Left ventricle myocardium inferior (tissue), 1 donor: ENCODE measurements at places on chromosomes 1 and 21. TPM values are rescaled to one million over a fixed set of nuclear protein-coding genes. Genes with fewer than 3 reads are reported as not detected.

SSX2IP gene
- total RNA-seq, result 11.9 TPM

PLA2G2D gene
- not detected for total RNA-seq

NUDT4B gene
- not detected for total RNA-seq

DNALI1 gene
- 6.9 TPM for total RNA-seq

RIPK4 gene
- 0.11 TPM for total RNA-seq

ACTL8 gene
- not detected for total RNA-seq

SARS1 gene
- total RNA-seq, result 92.0 TPM

CFAP74 gene
- not detected for total RNA-seq

CREG1 gene
- 81.3 TPM for total RNA-seq

OR1C1 gene
- total RNA-seq, result not detected

DNAJC16 gene
- total RNA-seq, result 16.2 TPM

LCE1C gene
- total RNA-seq, result not detected

TEX50 gene
- not detected for total RNA-seq

TRAF5 gene
- 1.5 TPM for total RNA-seq

PADI2 gene
- total RNA-seq, result 0.49 TPM

PTGER3 gene
- total RNA-seq, result 2.6 TPM

TP53BP2 gene
- total RNA-seq, result 19.0 TPM

RNF187 gene
- total RNA-seq, result 79.5 TPM

GRCh38 chr1:19622204-19622603, 21.9 kb upstream of the NBL1 start:
- DNase-seq, result no peak

GRCh38 chr21:41761934-41762635, 4.8 kb downstream of the RIPK4 start:
- peak; percentile 25 for DNase-seq

- DNase-seq, result peak; percentile 26
Observed at GRCh38 chr1:114227059-114227458, 73.4 kb upstream of the SYT6 start.

GRCh38 chr1:170012920-170013319, 61.6 kb downstream of the KIFAP3 start:
- no peak for DNase-seq

DNA sequence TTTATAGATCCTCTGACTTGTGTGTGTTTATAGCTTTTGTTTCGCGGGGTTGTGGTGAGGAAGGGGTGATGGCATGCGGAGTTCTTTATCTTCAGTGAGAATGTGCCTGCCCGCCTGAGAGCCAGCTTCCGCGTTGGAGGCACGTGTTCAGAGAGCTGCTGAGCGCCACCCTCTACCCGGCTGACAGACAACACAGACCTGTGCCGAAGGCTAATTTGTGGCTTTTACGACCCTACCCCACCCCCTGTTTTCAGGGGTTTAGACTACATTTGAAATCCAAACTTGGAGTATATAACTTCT, 14.4 kb upstream of the CD101 start:
- no peak for DNase-seq

- DNase-seq, result no peak
Observed at GRCh38 chr1:236320671-236321070, 38.9 kb upstream of the ERO1B start.

DNA sequence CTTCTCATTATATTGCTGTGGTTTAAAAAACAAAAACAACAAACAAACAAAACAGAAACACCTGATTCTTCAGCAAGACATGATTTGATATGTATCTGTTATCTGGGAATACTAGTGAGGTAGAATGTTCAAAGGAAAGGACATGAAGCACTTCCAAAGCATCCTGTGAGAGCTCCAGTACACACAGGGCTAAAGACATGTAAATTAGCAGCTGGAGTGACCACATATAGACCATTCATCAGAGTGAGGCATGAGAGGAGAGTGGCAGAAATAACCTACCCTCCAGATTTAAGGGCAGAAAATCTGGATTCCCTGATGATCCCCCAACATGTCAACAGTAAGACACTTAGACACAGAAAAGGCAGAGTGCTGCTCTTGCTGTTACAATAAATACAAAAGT, 260.5 kb upstream of the CHRM3 start:
- DNase-seq, result no peak

- peak; percentile 41 for DNase-seq
Observed at GRCh38 chr1:236522937-236523703, 662 bp upstream of the LGALS8 start.

- no peak for DNase-seq
Observed at GRCh38 chr1:162256287-162256686, 120.4 kb downstream of the SPATA46 start.

GRCh38 chr1:101181930-101182329, 54.9 kb upstream of the S1PR1 start:
- no peak for DNase-seq

DNA sequence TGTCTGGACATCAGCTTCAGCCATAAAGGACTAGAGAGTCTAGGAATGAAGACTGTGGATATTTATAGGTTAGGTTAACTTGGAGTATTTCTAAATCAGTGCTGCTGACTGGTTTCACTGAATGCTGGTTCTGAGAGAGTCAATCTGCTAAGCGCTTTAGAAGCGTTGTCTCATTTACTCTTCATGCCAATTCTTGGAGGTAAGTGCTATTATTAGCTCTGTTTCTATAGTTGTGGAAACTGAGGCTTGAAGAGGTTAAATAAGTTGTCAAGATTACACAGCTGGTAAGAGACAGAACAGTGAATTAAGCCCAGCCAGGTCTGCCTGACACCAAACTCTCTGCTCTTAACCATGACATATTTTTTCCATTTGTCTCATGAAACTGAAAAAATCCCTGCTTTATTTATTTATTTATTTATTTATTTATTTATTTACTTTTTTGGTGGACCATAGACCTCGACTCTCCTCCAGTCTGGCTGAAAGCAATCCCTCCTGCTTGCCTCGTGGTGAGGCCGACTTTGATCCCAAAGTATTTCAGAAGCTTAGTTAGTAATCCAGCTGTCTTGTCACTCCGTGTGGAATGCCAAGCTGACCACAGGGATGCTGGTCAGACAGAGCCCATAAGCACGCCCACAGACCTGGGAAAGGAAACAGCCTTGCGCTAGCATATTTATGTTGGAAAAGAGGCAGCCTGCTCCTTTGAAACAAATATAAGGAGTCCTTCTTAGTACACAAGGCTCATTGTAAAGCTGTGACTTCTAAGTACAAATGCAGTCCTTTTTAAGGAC, 16.9 kb downstream of the NTMT2 start:
- DNase-seq, result no peak

- no peak for DNase-seq
Observed at GRCh38 chr1:2104621-2105427, 54.6 kb downstream of the PRKCZ start.

DNA sequence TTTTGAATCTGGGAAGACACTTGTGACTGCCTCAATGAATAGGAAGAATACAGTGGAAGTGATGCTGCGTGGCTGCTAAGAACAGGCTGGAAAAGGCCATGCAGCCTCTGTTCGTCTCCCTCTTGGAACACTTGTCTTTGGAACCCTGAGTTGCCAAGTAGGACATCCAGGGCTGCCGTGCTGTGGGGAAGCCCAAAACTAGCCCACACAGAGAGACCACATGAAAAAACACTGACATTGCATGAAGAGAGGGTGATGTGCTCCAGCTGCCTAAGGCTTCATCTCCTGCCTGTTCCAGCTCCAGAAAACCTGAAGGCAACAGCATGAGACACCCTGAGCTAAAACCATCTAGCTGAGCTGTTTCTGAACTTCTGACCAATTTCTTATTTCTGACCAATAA, 61.1 kb upstream of the GNG4 start:
- no peak for DNase-seq

- DNase-seq, result no peak
Observed at GRCh38 chr1:21397813-21398188, 42.1 kb upstream of the NBPF3 start.

- no peak for DNase-seq
Observed at GRCh38 chr1:58431901-58432620, 114.5 kb downstream of the OMA1 start.

DNA sequence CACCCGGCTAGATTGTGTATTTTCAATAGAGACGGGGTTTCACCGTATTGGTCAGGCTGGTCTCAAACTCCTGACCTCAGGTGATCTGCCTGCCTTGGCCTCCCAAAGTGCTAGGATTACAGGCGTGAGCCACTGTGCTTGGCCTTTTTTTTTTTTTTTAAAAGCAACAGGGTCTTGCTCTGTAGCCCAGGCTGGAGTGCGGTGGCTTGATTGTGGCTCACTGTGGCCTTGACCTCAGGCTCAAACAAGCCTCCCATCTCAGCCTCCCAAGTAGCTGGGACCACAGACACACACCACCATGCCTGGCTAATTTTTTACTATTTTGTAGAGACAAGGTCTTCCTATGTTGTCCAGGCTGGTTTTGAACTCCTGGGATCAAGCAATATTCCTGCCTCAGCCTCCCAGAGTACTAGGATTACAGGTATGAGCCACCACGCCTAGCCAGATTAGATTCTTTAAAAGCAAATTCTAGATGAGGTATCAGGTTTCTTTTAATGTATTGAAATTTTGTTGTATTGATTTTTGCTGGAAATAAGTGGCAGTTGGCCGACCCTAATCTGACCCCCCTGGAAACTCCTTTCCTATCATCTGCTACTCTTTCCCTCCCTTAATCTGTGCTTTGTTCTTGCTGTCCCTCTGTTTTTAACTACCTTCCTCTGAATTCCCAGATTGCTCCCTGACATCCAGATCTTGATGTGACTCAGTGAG, 26.6 kb downstream of the ZFYVE9 start:
- no peak for DNase-seq

DNA sequence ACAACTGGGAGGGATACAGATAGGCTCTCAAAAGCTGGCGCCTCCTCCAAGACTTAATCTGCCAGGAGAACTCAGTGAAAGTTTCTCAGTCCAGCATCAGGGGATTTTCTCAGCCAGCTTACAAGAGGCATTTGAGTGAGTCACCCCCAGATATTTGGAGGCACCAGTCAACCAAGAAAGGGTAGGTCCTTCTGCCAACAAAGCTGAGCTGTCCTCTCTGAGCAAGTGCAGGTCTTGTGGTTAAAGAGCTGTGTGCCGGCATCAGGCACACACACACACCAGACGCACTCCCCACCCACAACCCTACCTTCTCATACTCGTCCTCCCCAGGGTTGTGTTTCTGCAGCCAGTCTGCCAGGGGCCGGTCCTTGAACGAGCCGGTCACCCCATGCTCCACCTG, 27.0 kb upstream of the PPP1R15B start:
- no peak for DNase-seq

DNA sequence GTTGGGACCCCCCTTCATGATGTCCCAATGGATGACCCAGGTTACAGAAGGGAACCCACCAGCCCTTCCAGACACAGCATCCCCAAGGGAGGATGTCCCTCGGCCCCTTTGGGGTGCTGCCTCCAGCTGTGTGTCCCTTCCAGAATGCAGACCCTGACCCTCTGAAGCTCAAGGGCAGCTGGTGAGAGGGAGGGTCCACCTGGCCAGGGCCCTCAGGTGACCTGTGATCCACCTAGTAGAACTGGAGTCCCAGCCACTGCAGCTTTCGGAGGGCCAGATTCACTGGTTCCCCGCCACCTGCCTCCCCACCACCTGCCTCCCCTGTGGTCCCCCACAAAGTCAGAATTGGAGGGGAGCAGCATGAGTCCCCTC, 9.6 kb upstream of the TFF1 start:
- no peak for DNase-seq

DNA sequence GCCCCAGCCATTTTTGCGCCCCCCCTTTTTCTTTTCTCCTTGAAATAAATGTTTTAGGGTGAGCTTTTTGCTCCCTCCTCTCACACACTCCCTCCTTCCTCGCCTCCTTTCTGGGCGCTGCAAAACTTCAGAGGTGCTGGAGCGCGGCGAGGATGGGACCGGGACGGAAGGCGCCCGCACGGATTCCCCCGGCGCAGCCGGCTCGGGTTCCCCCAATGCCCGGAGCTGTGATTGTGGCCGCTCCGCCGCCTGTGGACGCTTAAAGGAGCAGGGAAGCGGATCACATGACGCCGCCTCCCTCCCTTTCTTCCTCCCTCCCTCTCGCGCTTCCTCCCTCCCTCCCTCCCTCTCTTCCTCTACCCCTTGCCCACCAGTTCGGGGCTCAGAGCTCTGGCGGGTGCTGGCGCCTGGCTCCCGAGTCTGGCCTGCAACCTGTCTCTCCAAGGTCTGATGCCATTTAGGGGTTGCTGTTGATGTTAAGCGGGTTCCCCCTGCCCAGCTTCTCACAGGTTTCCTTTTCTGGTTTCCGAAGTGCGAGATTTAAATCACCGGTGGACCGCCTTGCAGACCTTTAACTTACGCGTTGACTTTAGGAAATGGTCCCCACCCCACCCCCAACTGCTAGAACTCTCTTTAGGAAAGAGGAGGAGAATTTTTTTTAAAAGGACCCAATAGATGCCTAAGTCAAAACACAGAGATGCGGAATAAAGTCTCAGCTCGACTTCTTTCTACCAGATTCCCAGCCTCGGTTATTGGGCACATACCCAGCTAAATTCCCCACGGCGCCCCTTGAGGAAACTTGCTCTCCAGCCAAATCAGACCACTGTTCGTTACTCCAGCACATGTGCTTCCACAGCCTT, at the start of gene WLS:
TSS of gene WLS (minus strand) at position 235 of the 860 bp plus-strand sequence. CDS start at position 11, 224 bp downstream.
- peak; percentile 82 for DNase-seq

DNA sequence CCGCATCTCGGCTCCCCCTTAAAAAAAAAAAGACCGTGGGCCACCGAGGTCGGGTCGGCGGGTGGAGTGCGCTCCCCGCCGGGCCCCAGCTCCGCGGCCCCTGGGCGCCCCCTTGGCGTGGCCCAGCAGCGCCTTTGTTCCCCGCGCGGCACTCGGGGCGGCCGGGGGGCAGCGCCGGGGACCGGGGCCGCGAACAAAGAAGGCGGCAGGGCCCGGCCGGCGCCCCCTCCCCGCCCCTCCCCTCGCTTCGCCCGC, 571 bp downstream of the MARCKSL1 start:
- DNase-seq, result no peak

GRCh38 chr1:14598498-14599182, at the start of gene KAZN:
TSS of gene KAZN (plus strand) at chr1:14598685.
- peak; percentile 27 for DNase-seq

- DNase-seq, result no peak
Observed at GRCh38 chr1:19328486-19328885, 16.4 kb downstream of the SLC66A1 start.

DNA sequence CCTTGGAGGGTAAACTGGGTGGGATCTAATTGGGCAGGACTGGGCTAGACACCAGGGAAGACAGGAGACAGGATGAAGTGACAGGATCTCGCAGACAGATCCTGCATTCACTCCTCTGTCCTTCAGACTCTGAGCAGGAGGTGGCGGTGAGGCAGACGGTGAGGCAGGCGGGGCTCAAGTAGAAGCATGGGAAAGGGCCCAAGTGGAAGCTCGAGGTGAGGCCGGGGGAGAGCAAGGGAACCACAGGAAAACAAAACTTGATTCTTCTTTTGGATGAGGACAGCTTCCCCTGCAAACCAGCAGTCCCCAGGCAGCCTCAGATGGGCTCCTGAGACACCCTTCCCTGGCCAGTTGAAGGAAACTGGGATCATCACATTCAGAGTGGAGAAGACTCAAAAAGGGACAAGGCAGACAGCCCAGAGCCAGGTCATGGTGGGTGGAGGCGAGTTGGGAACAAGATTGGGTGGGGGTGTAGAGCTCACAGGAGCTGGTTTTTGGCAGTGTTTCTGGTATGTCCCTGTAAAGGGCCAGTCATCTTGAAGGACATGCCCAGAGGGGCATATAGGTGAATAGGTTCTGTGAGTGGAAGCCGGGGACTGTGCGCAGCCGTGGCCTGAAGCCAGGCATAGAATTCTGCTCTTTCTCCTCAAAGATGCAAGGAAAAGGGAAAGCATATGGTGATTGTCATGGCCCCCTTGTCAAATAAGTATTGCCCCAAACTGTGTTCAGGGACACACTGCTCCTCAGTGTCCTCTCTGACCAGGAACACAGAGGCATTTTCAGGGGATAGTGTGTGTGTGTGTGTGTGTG, 18.0 kb downstream of the INKA2 start:
- DNase-seq, result no peak
